WTC11 (cell line): ENCODE measurements at places on chromosomes 12 and 14.

DNA sequence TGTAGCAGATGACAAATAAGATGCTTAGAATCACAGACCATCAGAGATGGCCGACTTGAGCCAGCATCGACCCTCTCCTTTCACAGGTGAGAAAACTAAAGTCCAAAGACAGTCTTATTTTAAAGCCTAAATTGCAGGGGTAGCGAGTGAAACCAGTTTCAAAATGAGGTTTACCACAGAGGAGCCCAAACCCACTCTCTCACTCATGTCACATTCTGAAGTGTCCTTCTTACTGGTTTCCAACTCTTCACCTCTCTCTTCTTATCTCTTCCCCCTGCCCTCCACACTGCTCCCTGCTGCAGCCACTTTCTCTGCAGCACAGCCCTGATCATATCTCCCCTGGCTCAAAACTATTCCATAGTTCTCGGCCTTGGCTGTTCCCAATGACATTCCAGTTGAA, 57.0 kb upstream of the NID2 start:
- DNase-seq: no peak

DNA sequence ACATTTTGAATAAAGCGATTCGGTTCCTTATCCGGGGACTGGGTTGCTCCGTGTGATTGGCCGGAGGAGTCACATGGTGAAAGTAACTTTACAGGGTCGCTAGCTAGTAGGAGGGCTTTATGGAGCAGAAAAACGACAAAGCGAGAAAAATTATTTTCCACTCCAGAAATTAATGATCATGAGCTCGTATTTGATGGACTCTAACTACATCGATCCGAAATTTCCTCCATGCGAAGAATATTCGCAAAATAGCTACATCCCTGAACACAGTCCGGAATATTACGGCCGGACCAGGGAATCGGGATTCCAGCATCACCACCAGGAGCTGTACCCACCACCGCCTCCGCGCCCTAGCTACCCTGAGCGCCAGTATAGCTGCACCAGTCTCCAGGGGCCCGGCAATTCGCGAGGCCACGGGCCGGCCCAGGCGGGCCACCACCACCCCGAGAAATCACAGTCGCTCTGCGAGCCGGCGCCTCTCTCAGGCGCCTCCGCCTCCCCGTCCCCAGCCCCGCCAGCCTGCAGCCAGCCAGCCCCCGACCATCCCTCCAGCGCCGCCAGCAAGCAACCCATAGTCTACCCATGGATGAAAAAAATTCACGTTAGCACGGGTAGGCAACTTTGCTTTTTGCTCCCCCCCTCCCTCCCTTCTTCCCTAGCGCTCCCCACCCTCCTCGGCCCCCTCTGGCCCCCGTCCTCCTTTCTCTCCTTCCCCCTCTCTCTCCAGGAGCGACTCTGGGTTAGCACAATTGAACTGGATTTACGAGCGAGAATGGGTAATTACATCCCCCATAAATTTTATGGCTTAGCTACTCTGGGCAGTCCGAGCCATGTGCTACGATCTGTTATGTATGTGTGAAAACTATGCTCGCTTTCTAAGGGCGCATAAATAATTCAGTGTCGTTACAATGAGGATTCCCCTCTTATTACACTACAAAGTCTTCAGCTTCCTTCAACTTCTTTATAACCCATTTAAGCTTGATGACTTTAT, at the start of gene HOXC4:
Gene HOXC4, plus strand, starts transcription at position 85 of the 991 bp plus-strand sequence. Its CDS starts 88 bp downstream, at position 173.
- DNase-seq: peak; percentile 38

- no peak for DNase-seq
These were observed 105.7 kb upstream of the RESF1 start for GRCh38 chr12:31853520-31853919.

DNA sequence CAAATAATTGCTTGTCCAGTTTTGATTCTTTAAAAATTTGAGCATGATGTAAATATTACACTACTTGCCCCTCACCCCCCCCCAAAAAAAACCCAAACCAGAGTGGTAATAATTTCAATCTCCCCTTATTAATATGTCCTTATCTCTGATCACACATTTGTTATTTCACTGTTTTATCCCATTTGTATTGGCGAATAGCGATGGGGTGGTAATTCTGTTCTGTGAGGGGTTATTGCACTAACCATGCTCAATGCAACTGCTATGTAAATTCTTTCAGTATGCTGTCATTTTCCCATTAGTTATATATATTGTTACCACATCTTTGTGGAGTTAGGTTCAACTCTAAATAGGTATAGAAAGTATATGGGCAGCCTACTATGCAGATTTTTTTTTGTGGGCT, 1.1 kb downstream of the RIMKLB start:
- DNase-seq: no peak

DNA sequence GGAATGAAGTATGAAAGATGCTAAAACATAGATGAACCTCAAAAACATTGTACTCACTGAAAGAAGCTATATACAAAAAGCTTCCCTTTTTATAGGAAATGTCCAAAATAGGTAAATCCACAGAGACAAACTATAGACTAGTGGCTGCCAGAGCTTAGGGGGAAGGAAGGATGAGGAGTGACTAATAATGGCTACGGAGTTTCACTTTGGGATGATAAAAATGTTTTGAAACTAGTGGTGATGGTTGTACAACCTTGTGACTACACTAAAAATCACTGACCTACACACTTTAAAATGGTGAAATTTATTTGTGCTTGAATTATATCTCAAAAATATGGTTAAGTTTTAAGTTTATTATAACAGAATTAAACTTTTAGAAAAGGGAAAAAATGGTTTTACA, 37.1 kb upstream of the AMN1 start:
- DNase-seq: no peak
